ENCODE measurements at places on chromosomes 12 and 14. TPM values are rescaled to one million over a fixed set of nuclear protein-coding genes. Genes with fewer than 3 reads are reported as not detected.

The SIVA1 gene
- total RNA-seq, result 250 TPM

The CEP290 gene
- 5.0 TPM for total RNA-seq

The KCNC2 gene
- total RNA-seq, result not detected

DNA sequence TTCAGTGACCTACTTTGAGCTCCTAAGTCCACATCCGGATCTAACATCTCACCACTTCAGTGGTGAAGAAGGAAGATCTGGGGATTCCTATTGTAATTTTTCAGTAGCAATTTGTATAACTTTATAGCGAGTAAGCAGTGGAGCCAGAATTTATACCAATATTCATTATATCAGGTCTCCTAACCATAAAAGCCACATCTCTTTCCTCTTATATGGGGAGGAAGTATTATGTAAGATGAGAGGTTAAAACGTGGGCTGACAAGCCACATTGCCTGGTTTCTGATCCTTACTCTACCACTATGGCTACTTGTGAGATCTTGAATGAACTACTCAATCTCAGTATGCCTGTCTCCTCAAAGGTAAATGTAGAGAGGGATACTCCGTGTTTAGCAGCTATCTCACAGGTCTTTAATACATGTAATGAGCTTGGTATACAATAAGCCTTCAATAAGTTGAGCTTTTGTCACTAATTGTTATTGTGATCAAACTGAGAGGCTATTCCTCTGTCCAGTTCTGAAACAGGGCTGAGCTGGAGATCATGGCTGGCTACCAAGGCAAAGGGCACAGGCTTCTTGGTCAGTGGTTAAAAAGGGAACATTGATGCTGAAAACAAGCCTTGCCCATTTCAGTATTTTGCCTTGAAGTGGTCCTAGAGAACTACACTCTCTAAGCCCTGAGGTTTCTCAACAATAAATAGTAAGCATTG, 3.3 kb upstream of the TMEM117 start:
- DNase-seq, result no peak

GRCh38 chr14:56331592-56332216, 213.5 kb downstream of the PELI2 start:
- no peak for DNase-seq
